ENCODE measurements at places on chromosomes 16 and 17. TPM values are rescaled to one million over a fixed set of nuclear protein-coding genes. Genes with fewer than 3 reads are reported as not detected.

DNA sequence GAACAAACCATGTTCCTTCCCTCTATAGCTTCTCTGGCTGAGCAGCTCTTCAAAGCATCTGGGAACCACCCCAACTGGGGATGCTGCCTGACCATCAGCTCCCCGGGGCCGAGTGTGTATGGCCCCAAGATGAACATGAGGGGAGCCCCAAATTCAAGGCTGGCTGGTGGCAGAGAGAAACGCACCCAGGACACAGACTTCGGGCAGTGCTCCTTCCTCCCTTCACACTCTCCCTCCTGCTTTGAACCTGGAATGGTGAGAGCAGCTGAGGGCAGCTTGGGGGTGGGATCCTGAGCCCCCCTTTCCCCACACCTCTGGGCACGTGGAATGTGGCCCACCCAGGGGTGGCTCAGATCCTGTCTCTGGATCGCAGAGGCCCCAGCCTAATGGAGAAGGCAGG is 17.2 kb downstream of the TLE7 start:
- DNase-seq: no peak

- peak; percentile 68 for DNase-seq
These were observed 16.4 kb upstream of the GLG1 start for GRCh38 chr16:74623214-74623838.

GRCh38 chr17:45092911-45093430 is 31.9 kb downstream of the NMT1 start:
- DNase-seq: peak; percentile 99

The TPPP3 gene
- 0.74 TPM for total RNA-seq

- DNase-seq: peak; percentile 81
These were observed 31.3 kb downstream of the DCUN1D3 start for GRCh38 chr16:20868890-20869289.

The C16orf74 gene
- 12.0 TPM for total RNA-seq

DNA sequence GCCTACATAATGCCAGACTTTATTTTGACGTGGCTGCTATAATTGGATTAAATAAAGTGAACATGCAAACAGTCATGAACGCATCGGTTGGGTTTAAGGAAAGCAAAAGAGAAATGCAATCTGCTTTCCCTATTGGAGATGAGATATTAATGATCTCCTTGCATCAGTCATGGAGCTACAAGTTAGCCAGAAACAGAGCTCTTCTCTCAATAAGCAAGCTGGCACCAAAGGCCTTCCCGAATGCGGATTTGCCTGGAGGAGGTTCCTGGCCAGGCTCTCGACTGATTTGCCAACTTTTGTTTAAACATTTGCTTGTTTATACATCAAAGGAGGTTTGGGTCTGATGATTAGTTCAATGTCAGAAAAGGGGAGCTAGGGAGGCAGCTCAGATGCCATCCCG is 318.4 kb downstream of the XYLT1 start:
- no peak for DNase-seq

GRCh38 chr17:15965528-15965927 is 20.6 kb downstream of the ADORA2B start:
- no peak for DNase-seq

GRCh38 chr17:17609121-17609520 is 17.6 kb upstream of the PEMT start:
- DNase-seq: no peak

- no peak for DNase-seq
These were observed 37.7 kb upstream of the MEOX1 start for GRCh38 chr17:43699438-43699756.

DNA sequence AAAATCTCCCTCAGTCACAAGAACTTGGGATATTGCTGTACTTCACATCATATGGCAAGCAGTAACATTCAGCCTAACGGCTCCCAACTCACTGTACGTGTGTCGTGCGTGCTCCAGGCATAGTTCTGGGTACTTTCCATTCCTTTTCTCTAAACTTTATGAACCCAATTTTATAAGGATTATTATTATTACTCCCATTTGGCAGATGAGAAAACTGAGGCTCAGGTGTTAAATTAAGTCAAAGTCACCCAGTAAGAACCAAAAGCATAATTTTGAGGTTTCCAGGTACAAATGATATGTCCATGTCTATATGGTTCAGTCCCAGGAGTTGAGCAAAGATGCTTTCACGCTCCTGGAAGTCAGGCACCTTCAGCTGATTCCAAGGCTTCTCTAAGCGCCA is 4.8 kb upstream of the C1QBP start:
- no peak for DNase-seq

Measured in fibroblast of the aortic adventitia (primary cell).